ENCODE measurements at places on chromosomes 11 and 22.

GRCh38 chr22:23305321-23305910 is 125.1 kb downstream of the BCR start:
- peak; percentile 69 for DNase-seq

GRCh38 chr11:46107780-46108179 is 13.5 kb downstream of the PHF21A start:
- no peak for DNase-seq

DNA sequence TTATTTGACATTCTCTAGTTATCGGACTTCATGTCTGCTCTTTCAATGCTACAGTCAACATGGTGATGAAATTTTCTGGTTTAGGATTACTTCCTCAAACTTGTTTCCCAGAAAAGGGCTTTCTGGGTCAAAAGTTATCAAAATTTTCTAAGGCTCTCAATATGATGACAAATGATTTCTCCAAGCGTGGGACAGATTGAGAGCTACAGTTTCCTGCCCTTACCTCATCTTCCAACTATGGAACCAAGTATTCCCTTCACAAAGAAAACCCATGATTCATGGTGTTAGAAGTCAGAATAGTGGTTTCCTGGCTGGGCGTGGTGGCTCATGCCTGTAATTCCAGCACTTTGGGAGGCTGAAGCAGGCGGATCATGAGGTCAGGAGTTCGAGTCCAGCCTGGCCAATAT is 17.8 kb downstream of the MYO18B start:
- DNase-seq: peak; percentile 54

DNA sequence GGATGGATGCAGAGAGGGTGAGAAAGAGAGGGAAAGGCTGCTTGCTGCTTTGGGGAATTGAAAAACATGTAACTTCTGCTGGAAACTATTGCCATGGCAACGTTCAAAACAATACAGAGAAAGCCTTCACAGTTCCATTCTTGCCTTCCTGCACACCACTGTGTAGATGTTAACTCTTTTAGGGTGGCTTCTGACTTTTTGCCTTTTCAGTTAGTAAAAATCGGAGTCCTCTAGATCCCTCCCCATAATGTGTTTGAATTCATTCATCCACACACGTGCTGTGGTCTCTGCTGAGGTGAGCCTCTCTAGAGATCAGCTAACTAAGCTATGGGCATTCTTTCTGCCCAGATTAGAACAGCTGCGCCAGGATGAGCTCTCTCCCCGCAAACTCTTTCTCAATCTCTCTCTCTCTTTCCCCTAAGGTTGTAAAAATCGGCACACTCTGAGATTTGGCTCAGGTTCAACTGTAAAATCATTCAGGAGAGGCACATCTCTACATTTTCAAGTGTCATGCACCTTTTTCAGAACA is 1178.3 kb downstream of the LRRC4C start:
- no peak for DNase-seq

- no peak for DNase-seq
Observed at GRCh38 chr11:45343444-45343843, 57.3 kb upstream of the SYT13 start.
